LoVo (cell line): ENCODE measurements at places on chromosomes 12 and 14.

DNA sequence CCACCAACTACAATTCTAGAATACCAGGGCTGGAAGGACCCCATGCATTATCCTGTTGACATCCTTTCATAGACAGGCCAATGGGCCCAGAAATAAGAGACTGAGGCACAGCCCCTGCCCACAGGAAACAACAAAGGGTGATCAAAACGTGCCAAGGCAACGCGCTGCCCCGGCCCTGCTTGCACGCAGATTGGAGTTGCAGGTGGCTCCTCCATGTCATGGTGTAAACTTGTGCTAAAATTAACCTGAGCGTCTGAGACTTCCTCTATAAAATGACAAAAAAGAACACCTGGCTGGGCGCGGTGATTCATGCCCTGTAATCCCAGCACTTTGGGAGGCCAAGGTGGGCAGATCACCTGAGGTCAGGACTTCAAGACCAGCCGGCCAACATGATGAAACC, 30.1 kb downstream of the SPRING1 start:
- DNase-seq, result no peak

- DNase-seq, result no peak
These were observed 11.8 kb upstream of the CDK2AP1 start for GRCh38 chr12:123283461-123283860.

DNA sequence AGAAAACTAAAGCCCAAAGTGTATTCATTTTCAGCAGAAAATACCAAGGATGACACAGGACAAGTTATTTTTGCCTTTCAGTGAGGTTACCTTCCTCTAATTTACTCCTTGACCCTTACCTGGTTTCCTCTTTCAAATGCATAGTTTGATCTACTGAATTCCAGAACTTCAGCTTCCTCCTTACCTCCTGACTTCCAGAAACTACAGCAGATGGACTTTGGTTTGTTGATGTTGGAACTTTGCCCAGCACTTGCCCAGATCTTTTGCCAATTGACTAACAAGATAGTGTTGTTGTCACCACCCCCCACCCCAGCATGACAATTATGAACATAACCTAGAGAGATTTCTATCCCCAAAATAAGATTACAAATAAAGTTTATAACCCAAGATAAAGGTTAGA, 63.2 kb downstream of the NAV3 start:
- DNase-seq, result peak; percentile 93

DNA sequence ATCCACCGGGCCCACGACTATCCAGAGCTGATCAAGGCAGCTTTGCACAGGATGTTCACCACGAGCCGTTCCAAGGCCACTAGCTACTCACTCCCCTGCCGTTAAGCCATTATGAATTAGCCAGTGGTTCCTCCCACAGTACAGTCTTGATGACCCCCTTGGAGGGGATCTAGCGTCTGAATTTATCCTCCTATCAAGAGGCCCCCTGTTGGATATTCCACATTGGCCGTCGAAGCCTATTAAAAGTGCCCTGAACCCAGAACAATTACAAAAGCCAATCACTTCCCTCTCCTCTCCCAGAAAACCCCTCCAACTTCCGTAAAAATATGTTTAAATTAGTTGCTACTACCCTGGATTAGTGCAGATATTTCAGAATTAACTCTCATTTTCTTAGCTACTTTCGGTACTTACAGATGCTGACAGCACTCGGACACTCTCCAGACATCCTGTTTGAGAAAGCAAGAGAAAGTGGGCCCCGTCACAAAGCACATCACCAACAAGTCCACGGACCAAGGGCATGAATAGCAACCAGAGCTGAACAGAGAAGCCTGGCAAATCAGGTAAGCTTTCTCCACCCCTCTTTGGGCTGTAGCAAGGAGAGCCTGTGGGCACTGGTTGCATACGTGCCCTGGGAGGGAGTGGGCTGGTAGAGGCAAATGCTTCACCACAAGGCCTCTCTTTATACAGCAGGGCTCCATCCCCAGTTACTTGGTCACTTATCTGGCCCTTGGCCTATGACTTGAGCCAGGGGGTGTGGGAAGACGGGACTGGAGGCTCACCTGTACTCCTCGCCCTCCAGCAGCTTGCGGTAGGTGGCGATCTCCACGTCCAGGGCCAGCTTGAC, 5.3 kb downstream of the KRT3 start:
- DNase-seq, result no peak

DNA sequence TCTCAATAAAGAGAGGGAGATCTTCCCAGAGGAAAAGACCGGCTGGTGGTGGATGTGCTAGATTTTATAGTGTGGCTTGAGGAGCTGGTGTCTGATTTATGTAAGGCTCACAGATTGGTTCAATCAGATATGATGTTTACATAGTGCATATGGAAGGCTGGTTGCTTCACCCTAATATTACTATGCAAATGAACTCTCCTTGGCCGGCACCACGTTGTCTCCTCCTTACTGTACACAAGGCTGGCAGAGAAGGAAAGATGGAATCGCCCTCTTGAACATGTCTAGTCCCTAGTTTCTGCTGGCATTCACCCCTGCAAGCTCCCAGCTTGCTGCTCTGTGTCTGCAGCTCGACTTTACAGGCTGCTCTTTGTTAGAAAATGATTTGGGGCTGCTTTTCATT, 8.9 kb downstream of the FAM186A start:
- no peak for DNase-seq

GRCh38 chr12:13337791-13338190, 141.3 kb downstream of the EMP1 start:
- DNase-seq, result no peak

- DNase-seq, result no peak
These were observed 59.8 kb downstream of the ACTN1 start for GRCh38 chr14:68919129-68919927.

GRCh38 chr12:22731236-22731635, 106.3 kb downstream of the ETNK1 start:
- no peak for DNase-seq

DNA sequence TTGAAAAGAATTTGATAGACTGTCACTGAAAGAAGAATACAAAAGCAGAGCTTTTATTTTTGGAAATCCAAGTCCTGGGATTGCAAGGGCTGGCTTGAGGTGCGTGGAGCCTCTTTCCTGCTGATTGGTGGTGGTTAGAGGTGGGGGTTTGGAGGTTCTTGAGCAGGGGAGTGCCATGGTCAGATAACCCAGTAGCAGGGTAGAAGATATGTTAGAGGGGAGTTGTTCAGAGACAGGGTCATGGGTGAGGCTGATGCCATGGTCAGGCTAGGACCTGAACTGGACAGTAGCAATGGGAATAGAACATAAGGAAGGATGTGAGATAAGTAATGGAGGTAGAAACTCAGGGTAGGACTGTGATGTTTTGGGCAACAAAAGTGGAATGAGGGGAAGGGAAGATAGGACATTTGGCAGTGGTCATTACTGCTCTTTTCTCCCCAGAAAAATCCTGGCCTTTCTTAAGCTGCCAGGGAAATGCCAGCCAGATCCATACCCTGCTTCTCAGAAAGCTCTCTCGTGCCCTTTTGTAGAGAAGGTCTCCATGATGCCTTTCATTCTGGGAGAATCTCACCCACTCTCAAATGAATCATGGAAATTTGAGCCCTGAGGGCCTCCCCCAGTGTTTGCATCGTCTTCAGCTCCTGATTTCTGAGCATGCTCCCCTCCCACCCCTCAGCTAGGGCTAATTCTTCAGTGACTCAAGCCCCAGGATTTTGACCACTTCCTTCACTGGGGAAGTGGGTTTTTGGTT, 9.5 kb downstream of the EMP1 start:
- peak; percentile 42 for DNase-seq

DNA sequence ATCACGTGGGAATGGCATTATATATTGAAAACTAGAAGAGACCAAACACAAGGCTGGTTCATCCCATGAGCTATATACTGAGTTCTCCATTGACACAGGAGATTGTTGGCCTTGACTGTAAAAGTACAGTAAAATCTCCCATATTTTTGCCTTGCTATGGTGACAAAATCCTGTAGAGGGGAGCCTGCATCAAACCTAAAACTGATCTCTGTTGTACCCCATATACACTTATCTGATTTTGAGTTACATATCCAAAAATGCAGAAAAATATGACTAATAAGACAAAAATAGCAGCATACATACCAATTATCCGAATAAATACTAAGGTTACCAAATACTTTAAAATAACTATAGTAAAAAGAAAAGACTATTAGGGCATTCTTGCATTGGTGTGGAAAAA, 60.4 kb downstream of the TMTC3 start:
- DNase-seq, result no peak

DNA sequence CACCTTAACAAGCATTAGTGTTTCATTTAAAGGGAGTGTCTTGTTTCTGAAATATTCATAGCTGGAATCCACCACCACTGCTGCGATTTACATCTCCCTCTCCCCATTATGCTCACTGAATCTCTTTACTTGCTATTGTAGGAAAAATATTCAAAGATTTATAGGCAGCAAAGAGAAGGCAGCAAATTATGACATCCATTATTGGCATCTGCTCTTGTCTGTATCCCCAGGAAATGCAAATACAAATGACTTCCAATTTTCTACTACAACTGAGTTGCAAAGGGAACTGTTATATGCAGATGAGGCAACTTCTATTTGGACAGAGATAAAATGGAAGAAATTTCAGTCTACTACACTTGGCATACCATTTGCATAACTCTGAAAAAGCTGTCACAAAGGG, 88.4 kb upstream of the PRKD1 start:
- DNase-seq, result no peak

DNA sequence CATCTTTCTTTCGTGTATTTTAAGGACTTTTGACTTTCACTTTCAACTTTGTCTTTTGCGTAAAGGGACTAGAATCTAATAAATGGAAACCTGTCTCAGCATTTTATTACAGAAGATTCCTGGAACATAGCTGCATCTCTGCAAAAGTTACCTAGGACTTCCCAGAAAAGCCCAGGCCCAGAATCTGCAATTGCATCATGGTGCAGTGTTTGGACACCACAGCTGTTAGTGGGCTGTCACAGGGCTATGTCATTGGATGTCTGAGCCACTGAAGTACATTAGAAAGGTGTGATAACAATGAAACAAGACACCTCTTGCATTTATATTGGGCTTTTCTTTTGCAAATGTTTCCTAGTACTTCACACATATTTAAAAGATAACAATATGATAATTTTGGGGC, 199.9 kb upstream of the IGF1 start:
- DNase-seq, result no peak

- no peak for DNase-seq
These were observed 6.4 kb downstream of the DPF3 start for GRCh38 chr14:72887514-72887913.

DNA sequence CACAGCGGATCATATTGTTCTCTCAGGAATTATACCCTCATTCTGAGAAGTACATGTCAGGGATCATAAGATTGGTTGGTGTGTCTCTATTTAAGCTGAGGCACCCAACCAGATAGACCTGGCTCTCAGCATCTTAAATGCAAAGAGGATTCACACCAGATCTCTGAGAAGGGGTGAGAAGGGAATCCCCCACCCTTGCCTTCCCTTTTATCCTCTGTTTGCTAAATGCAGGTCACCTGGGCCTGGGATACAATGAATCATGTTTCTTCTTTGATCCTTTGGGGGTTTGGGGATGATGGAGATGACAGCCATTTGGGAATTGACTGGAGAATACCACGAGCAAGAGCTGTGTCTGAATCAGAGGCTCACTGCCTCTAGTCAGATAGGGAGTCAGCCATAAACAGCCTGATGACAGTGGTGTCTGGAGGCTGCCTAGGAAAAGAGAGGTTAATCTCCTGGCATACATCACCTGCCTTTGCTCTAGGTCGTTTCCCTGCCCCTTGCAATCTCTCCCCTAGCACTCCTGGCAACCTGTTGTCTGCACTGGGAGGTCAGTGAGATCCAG, 11.2 kb upstream of the PDE1B start:
- DNase-seq, result no peak

- DNase-seq, result peak; percentile 88
These were observed 40.3 kb upstream of the RCOR1 start for GRCh38 chr14:102551995-102552705.

DNA sequence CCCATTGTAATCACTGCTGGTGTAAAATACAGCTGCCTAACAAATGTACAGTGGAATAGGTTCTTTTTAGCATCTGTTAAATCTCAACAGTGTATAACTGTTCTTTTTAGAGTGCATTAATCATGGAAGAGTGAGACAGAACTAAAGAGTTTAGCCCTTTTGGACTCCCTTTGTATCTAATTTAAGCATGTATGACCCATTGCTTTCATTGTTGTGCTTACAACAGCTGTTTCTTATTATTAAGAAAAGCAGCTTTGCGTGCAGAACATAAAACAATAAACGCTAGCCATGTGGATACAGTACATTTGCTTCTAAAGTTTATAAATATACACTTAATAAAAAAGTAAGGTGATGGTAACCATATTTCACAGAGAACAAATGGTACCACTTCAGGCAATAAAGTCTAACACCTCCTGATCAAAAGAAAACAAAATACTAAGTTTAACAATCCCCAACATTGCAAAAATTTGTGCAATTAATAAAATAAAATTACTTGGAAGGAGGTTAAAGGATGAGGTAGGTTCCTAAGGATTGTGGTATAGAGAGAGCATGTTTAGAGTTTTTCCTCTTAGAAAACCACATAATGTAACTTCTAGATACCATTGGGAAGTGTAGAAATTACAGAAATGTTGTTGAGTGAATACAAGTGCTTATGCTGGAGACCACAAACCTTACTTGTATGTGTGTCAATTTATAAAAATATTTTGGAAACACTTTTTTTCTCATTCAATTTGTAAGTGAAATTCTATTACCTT, 448.7 kb downstream of the SLC6A15 start:
- DNase-seq, result no peak

DNA sequence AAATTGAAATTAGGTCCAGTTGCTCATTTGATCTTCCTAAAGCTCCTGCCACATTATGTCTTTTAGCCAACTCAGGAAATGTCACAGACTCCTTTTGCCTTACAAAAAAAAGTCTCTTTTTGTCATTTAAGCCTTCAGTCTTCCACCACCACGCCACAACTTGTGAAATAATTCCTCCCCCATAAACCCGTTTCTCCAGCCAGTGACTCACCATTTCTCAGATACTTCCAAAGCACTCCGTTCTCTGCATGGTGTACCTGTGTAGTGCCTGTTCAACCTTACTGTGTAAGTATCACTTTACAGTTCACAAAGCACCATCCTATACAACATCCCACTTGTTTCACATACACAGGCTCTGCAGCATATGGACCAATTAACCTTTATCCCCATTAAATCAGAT, 139.5 kb upstream of the AEBP2 start:
- DNase-seq, result no peak

DNA sequence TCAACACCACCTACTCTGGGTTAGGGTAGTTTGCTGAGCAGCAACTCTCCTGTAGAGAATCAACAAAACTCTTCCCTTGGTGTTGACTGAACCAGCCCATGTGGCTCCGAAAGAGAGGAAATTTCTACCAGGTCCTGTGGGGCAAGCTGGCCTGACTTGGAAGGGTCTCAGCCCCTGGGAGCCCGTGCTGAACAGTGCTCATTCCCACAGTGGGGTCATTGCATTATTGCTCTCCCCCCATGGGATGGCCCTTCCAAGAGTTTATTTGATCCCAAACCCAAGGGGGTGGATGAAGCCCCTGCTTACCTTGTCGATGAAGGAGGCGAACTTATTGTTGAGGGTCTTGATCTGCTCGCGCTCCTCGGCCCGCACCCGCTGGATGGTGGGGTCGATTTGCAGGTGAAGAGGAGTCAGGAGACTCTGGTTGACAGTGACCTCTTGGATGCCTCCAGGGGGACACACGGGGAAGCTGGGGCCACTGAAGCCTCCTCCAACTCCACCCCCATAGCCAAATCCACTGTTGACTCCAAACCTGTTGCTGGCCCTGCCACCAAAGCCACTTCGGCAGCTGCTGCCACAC, 580 bp downstream of the KRT75 start:
- DNase-seq, result no peak

GRCh38 chr12:118558941-118559340, 182.6 kb downstream of the SUDS3 start:
- DNase-seq, result no peak

GRCh38 chr14:102608064-102608446, 15.6 kb downstream of the RCOR1 start:
- DNase-seq, result no peak

GRCh38 chr12:52423661-52424500, 10.3 kb downstream of the KRT75 start:
- peak; percentile 31 for DNase-seq
